ENCODE measurements at places on chromosomes 2 and 18. TPM values are rescaled to one million over a fixed set of nuclear protein-coding genes. Genes with fewer than 3 reads are reported as not detected.

GRCh38 chr2:60152226-60152833 lies 401.1 kb downstream of the BCL11A start:
- DNase-seq = peak; percentile 61
- H3K27me3 ChIP-seq = peaks cover 3% of the 10 kb centered on the region
- H3K4me1 ChIP-seq = no peaks in the 10 kb centered on the region

DNA sequence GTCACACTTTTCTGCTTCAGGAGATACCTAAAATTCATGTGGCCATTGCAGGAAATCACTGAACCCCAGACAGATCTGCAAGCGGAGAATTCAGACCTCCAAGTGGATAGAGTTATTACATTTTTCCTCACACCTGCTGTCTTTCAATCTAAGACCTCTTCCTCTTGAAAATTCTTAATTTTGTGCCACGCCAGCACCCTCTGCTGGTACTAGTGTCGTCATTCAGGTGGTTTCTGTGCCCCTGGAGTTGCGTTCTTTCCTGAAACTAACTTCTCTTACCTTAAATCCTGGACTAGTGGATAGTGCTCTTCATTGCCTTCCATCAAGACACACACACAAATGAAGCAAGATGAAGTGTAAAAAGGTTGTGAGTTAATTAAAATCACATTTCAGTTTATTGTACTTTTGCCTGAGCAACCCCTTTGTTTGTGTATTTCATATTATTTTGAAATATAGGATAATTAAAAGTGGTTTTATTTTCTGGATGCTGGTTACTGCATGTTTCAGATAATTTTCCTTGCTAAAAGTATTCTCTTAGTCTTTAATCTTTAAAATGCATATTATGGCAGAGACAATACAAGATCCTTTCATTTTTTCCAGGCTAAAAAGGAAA lies 1.6 kb upstream of the DNER start:
- H3K4me1 ChIP-seq = peaks cover 5% of the 10 kb centered on the region
- H3K27me3 ChIP-seq = peaks cover 66% of the 10 kb centered on the region
- H3K27ac ChIP-seq = no peak overlapping the region
- DNase-seq = peak; percentile 74
- no peak overlapping the region for H3K4me3 ChIP-seq

- peaks cover 2% of the 10 kb centered on the region for H3K27me3 ChIP-seq
- no peak overlapping the region for H3K27ac ChIP-seq
- no peaks in the 10 kb centered on the region for H3K36me3 ChIP-seq
Observed at GRCh38 chr2:137000811-137001210, 235.5 kb downstream of the THSD7B start.

DNA sequence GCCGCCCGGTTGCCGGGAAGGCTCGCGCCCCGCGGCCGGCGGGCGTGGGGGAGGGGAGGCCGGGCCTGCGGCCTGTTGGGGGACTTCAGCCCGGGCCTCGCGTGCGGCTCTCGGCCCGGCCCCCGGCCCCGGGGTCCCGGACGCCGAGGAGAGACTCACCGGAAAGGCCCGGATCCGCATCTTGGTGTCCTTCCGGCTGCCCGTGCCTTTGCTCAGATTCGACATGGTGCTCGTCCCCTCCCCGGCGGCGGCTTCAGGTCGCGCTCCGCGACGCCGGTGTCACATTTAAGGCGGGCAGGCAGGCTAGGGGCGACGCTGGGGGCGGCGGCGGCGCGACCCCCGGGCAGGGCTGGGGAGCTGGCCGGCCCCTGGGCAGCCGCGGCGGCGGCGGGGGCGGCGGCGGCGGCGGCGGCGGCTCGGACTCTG lies 365 bp downstream of the CUL3 start:
- peak overlapping the region; percentile 92 for H3K4me3 ChIP-seq
- H3K36me3 ChIP-seq = peaks cover 25% of the 10 kb centered on the region
- peak; percentile 90 for DNase-seq
- H3K27ac ChIP-seq = peak overlapping the region; percentile 95

The MTHFD2 gene
- total RNA-seq = 418 TPM

DNA sequence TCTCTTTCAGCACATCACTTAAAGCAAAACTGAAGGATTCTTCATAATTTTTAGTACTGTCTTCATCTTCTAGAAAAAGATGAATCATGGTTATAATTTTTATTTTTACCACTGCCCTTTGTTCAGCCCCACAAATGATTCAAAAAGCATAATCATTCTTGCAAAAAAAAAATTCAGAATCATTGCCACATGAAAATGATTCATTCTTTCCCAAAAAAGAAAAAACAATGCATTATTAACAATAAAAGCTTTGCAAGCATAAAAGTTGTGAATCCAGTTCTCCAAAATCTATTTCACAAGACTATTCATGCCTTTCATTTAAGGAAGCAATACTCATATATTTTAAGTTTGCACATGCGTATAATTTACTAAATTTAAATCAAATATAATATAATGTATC lies 204.8 kb downstream of the RBM43 start:
- no peaks in the 10 kb centered on the region for H3K36me3 ChIP-seq
- peaks cover 4% of the 10 kb centered on the region for H3K27me3 ChIP-seq
- no peak overlapping the region for H3K4me3 ChIP-seq
- no peaks in the 10 kb centered on the region for H3K4me1 ChIP-seq

The IL18RAP gene
- 15.0 TPM for total RNA-seq

- no peak overlapping the region for H3K4me3 ChIP-seq
- peaks cover 7% of the 10 kb centered on the region for H3K4me1 ChIP-seq
- no peak overlapping the region for H3K27ac ChIP-seq
- no peaks in the 10 kb centered on the region for H3K36me3 ChIP-seq
Observed at GRCh38 chr2:172926785-172927640, 148.6 kb upstream of the MAP3K20 start.

DNA sequence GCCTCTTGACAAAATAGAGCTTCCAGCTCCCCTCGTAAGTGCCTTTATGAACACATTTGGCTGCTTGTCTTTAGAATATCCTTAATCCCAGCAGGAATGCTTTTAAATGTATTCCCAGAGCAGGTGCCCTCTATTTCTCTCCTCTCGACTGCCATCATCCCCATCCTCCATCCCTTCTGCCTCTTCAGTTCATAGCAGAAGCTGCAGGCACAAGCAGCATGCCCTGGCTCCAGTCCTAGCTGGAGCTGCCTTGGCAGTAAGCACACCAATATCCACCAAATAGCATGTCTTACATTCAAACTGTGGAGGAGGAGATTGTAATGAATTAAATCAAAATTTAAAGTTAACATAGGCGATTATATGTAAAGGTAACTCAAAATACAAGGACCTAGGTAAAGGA lies 891.3 kb upstream of the SLC39A10 start:
- no peak overlapping the region for H3K27ac ChIP-seq
- H3K27me3 ChIP-seq = no peaks in the 10 kb centered on the region
- no peaks in the 10 kb centered on the region for H3K36me3 ChIP-seq
- H3K4me1 ChIP-seq = no peaks in the 10 kb centered on the region
- no peak for DNase-seq
- no peak overlapping the region for H3K4me3 ChIP-seq

DNA sequence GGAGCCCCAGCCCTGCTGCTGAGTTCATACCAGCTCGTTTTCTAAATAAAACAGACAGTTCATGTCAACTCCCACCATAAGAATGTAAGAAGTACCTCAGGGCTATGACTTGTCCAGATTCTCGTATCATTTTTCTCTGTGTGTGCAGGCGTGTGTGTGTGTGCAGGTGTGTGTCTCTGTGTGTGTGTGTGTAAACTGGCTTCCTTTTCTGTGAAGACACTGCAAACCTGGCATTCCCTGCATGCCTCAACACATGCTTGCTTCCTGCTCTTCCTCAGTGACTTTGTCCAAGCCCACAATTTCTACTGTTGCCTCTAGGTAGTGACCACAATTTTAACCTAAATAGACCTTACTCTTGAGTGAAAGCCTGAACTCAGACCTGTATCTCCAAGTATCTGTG lies 879.0 kb downstream of the SLC4A3 start:
- H3K36me3 ChIP-seq = no peaks in the 10 kb centered on the region
- no peak for DNase-seq
- no peak overlapping the region for H3K4me3 ChIP-seq
- H3K27ac ChIP-seq = no peak overlapping the region
- no peaks in the 10 kb centered on the region for H3K4me1 ChIP-seq

DNA sequence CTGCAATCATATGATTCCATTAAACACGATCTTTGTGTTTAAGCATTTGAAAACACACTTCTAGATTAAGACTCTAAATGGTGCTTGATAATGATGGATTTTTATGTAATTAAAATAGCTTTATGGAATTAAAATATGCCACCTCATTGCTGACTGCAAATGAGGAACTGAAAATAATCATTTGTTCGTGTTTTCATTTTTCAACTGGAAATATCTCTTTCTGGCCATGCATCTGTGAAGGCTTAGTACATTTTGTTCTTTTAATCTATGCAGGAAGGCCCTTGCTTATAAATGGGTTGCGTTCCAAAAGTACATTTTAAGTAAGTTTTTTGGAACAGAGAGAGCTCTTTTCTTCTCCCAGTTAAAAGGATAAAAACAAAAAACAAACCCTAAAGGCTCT lies 125.5 kb downstream of the MC4R start:
- H3K27ac ChIP-seq = no peak overlapping the region
- no peak for DNase-seq
- no peaks in the 10 kb centered on the region for H3K4me1 ChIP-seq
